CD8-positive, alpha-beta memory T cell (primary cell): ENCODE measurements at places on chromosomes 3 and 15.
A peak's percentile ranks its signal among the peaks of the same experiment; 100 is the strongest.

DNA sequence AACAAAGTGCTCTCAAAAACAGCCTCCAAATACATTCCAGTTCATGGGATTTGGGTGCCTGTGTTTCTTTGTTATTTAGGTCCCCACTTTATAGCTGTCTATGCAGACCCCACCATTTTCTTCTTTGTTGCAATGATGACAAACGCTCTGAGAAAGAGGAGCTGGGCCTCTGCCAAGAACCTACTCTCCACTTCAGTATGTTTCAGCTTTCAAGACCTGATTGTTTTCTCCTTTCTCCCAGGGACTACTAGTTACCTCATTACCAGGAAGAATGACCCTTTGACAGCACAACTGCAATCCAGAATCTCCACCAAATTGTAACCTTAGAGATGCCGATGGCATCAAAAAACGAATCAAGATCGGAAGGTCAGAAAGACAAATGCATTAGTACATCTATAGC lies 236.8 kb downstream of the MEIS2 start:
- no peak overlapping the region for H3K4me3 ChIP-seq
- H3K27me3 ChIP-seq = no peaks in the 10 kb centered on the region
- no peaks in the 10 kb centered on the region for H3K36me3 ChIP-seq
- DNase-seq = no peak
- H3K27ac ChIP-seq = no peak overlapping the region

- H3K4me3 ChIP-seq = no peak overlapping the region
- no peaks in the 10 kb centered on the region for H3K36me3 ChIP-seq
- DNase-seq = no peak
- H3K27ac ChIP-seq = no peak overlapping the region
- H3K4me1 ChIP-seq = no peaks in the 10 kb centered on the region
These were observed 573.3 kb upstream of the NR2F2 start for GRCh38 chr15:95757171-95757570.

DNA sequence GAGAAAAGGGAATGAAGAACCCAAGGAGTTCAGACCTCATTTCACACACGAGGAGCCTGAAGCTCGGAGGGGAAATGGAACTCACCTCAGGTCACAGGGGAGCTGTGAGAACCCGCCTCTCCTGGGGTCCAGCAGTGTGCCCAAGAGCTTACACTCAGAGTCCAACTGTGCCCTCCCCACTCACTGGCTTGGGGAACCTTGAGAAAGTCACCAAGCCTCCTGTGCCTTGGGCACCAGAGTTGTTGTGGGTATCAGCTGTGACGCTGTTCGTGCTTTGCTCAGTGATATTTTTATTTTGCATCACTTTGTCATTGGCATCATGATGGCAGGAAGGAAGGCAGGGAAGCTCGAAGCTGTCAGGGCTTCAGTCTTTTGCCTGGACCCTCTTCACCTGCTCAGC lies 83.4 kb downstream of the TLE3 start:
- H3K4me1 ChIP-seq = no peaks in the 10 kb centered on the region
- H3K4me3 ChIP-seq = no peak overlapping the region
- H3K27ac ChIP-seq = no peak overlapping the region
- DNase-seq = no peak
- no peaks in the 10 kb centered on the region for H3K27me3 ChIP-seq
- no peaks in the 10 kb centered on the region for H3K36me3 ChIP-seq

DNA sequence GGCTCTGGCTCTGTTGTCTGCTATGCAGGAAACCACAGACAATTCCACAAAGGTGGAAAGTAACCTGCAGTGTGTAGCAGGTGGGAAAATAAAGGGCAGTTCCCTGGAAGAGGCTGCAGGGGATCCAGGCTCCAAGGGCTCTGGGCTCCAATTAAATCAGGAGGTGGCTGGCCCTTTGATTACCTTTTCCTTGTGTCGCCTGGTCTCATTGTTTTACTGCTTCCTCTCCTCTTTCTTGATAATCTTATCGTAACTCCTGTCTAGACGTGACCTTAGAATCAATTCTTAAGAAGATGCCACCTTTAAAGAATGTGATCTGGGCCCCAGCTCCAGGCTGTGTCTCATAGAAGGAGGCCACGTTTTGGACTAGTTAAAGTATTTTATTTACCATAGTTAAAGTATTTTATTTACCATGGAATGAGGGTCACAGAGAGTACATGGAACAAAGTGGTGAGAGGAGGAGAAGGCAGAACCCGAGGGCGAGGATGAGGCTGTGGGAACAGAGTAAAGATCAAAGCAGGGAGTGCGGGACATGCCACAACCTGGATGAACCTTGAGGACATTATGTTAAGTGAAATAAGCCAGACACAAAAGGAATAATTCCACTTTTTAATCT lies 237.5 kb upstream of the STT3B start:
- no peaks in the 10 kb centered on the region for H3K4me1 ChIP-seq
- no peaks in the 10 kb centered on the region for H3K27me3 ChIP-seq
- no peak for DNase-seq
- no peaks in the 10 kb centered on the region for H3K36me3 ChIP-seq
- H3K27ac ChIP-seq = no peak overlapping the region

GRCh38 chr3:56921573-56922453 lies 120.1 kb upstream of the ARHGEF3 start:
- peaks cover 88% of the 10 kb centered on the region for H3K4me1 ChIP-seq
- H3K27ac ChIP-seq = no peak overlapping the region
- no peak for DNase-seq
- H3K36me3 ChIP-seq = no peaks in the 10 kb centered on the region
- H3K27me3 ChIP-seq = no peaks in the 10 kb centered on the region
- peak overlapping the region; percentile 7 for H3K4me3 ChIP-seq

DNA sequence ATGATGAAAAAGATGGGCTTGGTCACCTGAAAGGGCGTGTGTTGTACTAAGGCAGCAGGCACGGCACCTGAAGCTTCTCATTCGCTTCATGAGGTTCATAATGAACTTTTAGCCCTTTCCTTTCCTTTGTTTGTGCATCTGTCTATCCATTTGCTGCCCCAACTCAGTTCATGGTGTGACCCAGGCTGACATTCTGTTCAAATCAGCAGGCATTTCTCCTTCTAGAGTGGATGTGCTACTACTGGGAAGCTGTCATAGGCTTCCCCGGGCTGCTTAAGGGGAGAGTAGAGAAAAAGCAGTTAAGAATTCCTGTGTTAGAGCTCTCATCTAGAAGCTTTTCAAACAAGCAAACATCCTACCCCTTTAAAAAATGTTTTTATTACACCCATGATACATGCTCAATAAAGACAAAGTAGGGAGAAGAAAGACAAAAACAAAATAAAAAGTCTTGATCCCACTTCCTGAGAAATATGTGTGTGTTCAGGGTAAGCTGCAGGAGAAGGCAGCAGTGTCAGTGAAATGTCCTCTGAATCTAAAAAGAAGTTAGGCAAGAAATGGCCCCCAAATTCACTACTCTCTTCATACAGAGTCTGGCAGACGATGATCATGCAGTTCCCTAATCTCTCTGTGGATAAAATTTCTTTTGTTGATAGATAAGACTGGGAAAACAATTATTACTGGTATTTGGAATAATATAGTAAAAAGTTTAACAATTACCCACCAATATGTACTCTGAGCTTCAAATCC lies 136.9 kb upstream of the PFN2 start:
- H3K4me1 ChIP-seq = no peaks in the 10 kb centered on the region
- no peak for DNase-seq
- no peaks in the 10 kb centered on the region for H3K27me3 ChIP-seq
- no peak overlapping the region for H3K4me3 ChIP-seq
